Activated CD4-positive, alpha-beta T cell treated with anti-CD3 and anti-CD28 coated beads, Interleukin-2, amount 50 U/mL, for 48 hours (primary cell): ENCODE measurements at places on chromosomes 12 and 14.

GRCh38 chr12:45256721-45257120 is 40.8 kb downstream of the ANO6 start:
- DNase-seq: no peak

DNA sequence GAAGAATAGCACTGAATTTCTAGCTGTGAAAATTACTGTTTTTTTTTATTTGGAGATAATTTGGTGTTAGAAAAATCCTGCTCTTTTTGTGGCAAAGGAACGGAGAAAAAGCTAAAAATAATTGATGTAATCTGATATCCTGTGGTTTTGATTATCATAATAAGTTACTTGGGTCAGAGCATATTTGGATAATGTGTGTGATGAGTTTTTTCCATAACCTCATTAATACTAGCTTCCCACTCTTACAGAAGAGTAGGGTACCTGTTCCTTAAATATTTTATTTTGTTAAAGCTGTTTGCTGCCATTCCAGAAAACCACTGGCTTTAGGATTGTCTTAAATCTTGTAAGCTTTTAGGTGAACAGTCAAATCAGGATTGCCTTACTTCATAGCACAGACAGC is 4.7 kb downstream of the PSMC6 start:
- DNase-seq: no peak

- DNase-seq: peak; percentile 70
These were observed 46.7 kb downstream of the TMCC3 start for GRCh38 chr12:94603434-94604365.

GRCh38 chr12:70110085-70110484 is 133.1 kb upstream of the CNOT2 start:
- DNase-seq: no peak

DNA sequence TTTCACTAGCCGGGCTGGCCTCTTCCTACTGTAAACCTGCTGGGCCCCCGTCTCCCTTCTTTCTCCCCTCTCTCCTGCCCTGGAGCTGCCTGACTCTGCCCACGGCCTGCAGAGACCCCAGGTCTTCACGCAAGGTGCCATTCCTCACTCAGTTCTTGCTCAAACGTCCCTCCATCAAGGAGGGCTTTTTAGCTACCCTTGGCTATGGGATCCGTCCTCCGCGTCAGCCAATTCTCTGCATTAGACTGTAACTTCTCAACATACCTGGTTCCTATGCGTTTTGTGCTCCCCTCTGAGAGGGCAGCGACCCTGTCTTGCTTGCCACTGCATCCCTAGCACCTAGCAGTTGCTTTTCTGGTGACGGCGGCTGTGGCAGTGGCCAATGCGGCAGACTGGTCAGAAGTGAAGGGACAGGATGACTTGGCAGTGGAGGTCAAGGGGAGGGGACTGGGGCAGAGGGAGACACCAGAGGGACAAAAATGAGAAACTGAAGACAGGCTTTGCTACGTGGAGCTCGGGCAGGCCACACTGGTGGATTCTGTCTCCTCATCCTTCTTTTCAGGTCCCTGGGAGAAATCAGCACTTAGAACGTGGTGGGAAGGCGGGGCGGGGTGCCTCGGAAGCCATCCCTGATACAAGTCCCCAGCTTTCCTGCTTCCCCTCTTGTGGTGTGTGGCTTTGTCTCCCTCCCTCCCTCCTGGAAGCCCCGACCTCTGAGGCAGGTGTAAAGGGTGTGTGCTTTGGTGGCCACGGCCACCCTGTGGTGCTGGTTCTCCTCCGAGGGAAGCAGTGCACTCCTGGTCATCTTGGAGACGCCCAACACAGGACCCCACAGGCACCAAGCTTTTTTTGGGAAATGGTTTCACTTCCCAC is 1.8 kb downstream of the B3GNT4 start:
- DNase-seq: no peak

DNA sequence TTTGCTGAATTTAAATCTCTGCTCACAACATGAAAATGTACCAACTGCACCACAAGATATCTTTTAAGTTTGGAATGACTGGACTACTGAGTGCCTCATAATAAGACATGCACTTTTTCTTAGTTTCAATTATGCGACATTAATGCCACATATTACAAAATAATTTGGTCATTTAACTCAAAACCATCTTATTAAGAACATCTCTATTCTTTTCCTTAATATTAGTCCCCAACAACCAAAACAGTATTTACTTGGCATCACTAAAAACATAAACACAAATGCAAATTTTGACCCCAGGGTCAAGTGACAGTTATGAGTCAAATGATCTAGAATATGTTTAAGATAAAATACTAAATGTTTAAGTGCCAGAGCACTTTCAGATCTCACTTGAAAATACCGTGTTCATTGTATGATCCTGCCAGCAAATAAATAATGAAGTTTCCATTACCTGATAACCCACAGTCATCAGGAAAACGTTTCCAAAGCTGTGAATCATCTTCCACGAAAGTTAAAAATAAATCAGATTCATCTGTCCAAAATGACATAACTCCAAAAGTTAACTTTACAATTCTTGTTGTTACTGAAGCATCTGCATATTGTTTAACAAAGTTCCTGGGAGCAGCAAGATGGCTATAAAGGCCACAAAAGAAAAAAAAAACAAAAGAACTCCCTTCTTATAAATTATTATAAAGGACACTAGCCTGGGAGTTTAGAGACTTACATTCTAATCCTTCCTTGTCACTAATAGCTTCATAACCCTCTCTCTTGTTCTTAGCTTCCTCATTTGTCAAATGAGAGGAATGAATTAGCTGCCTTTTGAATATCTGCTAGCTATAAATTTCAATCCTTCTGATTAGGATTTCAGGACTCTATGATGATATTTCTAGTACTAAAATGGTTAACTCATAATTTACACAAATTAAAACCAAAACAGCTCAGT is 30.5 kb upstream of the AP4S1 start:
- no peak for DNase-seq

DNA sequence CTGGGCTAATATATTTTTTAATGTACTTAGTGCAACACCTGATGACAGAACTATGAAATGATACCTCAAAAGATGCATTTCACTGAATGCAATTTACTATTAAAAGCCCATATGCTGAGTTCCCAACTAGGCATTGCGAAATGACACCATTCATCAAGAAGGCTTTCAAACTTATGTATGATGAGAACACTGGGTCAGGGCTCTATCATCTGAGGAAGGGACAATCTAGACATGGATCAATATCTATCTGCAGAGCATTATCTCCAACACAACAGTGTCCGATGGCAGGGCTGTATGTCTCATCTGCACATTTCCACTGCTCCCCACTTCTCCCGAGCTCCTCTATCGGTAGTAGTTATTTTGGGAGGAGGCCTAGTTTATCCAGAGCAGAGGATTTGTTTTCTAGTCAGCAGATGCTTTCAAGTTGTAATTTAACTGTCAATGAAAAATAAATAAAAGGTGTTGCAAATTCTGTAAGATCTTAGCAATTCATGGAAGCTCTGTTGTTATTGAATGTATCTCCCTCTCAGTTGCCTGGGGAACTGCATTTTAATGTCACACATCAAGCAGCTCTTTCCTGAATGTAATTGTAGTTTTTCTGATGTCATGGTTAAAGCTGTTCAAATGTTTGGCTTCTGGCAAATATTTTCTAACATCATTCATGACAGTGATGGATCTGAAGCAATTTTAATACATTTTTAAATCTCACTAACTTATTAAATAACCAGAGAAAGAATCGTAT is 7.4 kb upstream of the GCH1 start:
- DNase-seq: no peak

GRCh38 chr12:93484315-93484981 is 17.1 kb downstream of the MRPL42 start:
- DNase-seq: no peak

GRCh38 chr14:94390372-94391086 is 2.1 kb upstream of the SERPINA1 start:
- DNase-seq: no peak

DNA sequence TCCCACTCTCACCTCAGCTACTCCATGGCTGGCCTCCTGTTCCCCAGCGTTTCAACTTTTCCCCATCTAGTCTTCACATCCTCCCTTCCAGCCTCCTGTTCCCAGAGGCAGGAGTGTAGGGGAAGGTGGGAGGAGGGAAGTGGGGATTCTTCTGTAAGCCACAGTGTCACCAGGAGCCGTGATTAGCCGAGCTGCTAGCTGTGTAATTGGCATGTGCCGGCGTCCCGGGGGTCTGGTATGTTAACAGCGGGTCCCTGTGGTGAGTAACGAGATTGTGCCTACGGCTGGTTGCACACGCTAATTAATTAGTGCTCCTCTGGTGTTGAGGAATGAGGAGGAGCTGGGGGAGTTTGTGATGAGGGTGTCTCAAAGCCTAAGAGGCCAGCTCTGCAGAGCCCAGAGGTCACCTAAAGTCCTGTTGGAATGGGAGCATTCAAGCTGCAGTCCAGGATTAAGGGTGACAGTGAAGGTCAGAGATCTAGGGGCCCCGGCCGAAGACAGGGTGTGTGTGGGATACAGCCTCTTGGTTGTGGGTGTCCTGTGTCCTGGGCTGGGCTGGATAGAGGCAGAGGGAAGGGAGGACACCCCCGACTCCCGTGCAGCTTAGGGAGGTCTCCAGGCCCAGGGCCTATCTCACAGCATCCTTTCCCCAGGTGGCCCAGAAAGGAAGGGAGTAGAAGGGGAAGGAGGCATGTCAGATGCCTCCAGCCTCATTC is 10.0 kb upstream of the CALCOCO1 start:
- no peak for DNase-seq

- DNase-seq: no peak
These were observed 1.7 kb downstream of the DPPA3 start for GRCh38 chr12:7712841-7713442.

DNA sequence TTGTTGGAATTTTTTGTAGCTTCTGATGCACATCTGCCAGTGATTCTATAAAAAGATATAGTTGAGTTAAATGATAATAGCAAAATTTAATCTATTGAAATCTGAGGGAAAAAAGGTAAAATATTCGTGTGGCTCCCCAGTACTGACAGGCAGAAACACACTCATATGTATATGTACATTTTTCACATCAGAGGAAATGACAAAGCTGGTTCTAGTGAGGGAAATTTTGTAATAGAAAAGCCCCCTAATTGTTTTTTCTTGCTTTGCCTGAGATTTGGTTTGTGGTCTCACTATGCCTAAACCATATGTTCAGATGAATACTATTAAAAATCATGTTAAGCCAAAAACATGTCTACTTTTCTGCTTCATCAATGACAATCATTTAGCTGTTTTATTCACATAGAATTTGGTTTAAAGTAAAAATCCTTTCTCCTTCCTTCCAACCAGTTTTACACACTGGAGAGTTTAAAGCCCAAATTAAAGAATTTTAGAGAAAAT is 203.5 kb downstream of the ANO6 start:
- no peak for DNase-seq

- no peak for DNase-seq
These were observed 71.3 kb downstream of the SPTB start for GRCh38 chr14:64808449-64808848.

DNA sequence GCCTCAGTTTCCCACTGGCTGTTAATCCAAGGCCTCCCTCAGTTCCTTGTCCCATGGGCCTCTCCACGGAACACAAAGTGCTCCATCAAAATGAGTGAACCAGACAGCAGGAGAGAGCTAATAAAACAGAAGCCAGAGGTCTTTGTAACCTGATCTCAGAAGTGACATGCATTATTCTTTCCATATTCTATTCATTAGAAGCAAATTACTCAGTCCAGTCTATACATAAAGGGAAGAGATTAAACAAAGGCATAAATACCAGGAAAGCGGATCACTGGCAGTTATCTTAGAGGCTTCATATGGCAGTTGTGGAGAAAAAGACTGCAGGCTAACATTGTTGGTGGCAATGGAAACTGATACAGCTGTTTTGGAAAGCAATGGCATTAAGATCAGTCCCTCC is 170.6 kb upstream of the GARIN6 start:
- DNase-seq: no peak

DNA sequence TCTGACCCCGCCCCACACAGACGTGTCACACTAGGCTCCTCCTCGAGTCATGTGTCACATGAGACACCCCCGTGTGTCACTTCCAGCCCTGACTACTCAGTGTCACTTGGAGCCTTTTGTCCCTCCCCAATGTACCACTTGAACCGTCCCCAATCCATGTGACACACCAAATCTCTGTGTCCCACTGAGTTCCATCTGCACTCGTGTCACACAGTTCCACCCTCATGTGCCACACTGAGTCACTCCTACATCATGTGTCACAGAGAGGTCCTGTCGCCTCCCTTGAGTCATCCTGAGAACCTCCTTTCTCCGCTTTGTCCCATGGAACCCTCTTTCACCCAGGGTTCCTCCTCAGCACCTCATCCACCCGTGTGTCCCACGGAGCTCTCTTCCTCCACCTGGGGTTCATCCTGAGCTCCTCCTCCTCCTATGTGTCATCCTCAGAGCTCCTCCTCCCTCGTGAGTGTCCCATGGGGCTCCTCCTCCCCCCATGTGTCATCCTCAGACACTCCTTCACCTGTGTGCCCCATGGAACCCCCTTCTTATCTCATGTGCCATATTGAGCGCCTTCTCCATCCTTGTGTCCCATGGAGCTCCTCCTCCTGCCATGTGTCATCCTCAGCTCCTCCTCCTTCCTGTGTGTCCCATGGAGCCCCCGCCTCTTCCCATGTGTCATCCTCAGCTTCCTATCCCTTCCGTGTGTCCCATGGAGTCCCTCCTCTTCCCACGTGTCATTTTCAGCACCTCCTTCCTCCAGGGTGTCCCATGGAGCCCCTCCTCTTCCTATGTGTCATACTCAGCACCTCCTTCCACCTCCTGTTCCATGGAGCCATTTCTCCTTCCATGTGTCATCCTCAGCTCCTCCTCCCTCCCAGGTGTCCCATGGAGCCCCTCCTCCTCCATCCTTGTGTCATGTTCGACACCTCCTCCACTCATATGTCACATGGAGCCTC is 32.0 kb downstream of the RTL1 start:
- no peak for DNase-seq

GRCh38 chr12:122322501-122322900 is 56.2 kb upstream of the VPS33A start:
- DNase-seq: no peak

DNA sequence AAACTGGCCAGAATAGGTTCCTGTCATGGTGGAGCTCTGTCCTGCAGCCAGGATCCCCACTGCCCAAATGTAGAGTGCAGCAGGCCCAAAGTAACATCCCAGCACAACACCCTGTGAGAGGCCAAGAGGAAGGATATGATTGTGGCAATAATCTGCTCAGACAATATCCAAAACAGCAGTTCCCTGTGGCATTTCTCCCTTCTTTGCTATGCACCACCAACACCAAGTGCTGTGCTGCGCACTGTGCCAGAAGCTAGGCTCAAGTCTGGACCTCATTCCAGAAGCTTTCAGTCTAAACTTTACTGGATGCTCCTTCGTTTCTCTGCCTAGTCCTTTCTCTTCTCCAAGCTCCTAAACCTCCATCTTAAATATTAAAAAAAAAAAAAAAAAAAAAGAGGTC is 33.4 kb downstream of the SLC11A2 start:
- no peak for DNase-seq

- DNase-seq: no peak
These were observed 117.3 kb upstream of the NAP1L1 start for GRCh38 chr12:76201758-76202157.

GRCh38 chr12:122265476-122265875 is 818 bp downstream of the VPS33A start:
- DNase-seq: no peak

- no peak for DNase-seq
These were observed 13.0 kb downstream of the NUDT4 start for GRCh38 chr12:93390549-93391297.

GRCh38 chr14:92951912-92952471 is 29.0 kb downstream of the CHGA start:
- DNase-seq: peak; percentile 87

GRCh38 chr12:57810450-57810849 is 8.1 kb downstream of the AVIL start:
- no peak for DNase-seq
